Choroid plexus epithelial cell (primary cell): ENCODE measurements at places on chromosomes 12 and 14.

- DNase-seq: peak; percentile 13
These were observed 413.0 kb downstream of the CCDC91 start for GRCh38 chr12:28603239-28603638.

DNA sequence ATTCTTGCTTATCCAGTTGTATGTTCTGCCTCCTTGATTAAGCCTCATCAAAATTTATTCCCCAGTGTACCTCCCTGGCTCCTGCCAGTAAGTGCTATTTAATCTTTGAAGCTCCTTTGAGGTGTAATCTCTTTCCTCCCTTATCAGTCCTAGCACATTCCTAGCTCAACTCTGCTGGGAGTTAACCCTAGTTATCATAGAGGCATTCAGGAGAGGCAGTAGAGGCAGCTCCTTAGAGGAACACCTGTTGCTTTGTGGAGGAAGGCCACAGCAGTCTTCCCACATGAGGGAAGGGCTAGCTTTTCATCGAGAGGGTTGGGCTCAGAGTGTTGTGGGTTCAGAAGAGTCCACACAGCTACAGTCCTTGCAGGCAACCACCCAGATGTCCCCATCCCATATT lies 182.4 kb upstream of the ARID2 start:
- no peak for DNase-seq

DNA sequence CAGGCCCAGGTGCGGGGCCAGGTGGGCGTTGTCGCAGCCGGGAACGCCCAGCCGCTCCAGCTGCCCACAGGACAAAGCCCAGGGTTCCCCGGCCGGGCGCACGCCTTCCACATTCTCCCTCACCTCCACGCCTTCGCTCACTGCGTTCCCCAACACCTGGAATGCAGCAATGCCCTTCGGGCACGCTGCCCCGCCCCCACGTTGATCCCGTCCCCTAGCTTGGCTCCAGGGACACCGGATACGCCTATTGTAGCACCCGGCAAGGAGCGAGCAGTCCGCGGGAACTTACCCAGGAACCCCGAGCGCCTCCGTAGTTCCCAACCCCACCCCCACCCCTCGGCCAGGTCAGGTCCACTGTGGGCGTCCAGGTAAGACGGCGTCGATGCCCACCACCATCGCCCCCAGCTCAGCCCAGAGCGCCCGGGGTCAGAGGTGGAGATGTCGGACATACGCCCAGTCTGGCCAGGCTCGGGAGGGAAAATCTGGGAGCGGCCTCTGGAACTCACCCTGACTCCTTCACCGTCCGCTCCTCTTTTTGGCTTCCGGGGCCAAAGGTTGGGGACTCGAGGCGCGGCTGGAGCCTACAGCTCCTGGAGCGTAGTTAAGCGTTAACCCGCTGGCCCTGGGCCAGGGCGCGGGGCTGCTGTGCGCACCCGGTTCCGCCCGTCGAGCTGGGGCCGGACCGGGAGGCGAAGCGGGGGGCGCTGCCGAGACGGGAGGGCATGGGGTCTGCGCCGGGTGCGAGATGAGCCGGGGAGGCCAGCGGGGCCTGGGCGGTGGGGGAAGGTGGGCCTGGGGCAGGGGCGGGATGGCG lies 594 bp upstream of the CEP170B start:
- no peak for DNase-seq

DNA sequence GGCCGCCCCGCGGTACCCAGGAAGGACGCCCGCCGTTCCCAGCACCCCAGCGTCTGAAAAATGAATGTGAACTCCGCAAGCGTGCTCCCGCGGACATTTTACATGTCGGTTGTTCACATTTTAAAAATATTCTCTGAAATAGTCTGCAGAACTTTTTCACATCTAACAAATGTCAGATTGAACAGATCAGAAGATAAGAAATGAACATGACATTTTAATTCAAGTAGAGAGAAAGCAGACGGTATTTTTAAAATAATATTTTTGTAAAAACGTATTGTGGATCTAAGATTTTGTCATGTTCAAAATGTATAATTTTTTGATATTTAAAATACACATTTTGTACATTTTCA lies 101.8 kb upstream of the DIO3 start:
- no peak for DNase-seq

GRCh38 chr12:123760267-123760938 lies 1.7 kb upstream of the DNAH10 start:
- DNase-seq: no peak

DNA sequence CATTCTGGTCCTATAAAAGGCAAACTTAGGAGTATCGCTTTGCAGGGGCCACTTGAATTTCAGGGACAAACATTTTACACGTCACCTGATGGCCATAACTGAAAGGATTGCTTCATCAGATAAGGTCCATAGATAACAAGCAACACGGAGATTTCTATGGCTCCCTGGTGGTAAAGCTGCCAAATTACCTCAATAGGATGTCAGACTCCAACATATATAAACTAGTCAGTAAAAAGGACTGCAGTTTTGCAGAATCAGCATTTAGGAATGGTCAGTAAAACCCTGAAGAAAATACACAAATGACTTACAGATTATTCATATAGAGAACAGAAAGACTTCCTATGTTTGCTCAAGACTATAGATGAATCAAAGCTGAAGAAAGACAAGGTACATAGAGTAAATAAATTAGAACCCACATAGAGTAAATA lies 66.1 kb upstream of the GRIP1 start:
- DNase-seq: no peak

DNA sequence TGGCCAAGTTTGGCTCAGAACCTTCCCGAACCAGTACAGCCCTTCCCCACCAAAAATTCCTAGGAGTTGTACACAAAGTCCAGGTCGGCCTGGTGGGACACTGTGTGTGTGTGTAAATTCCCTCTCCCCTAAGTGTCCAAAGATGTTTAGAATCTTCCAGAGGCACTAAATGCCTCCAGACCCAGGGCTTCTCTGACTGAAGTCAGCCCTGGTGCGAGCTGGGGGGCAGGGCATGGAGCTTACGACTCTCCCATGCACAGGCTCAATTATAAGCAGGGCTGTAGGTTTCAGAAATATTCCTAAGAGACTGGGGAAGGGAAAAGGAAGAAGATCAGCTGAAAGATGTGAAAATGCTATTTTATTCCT lies 106.9 kb upstream of the ATF7IP start:
- DNase-seq: no peak

DNA sequence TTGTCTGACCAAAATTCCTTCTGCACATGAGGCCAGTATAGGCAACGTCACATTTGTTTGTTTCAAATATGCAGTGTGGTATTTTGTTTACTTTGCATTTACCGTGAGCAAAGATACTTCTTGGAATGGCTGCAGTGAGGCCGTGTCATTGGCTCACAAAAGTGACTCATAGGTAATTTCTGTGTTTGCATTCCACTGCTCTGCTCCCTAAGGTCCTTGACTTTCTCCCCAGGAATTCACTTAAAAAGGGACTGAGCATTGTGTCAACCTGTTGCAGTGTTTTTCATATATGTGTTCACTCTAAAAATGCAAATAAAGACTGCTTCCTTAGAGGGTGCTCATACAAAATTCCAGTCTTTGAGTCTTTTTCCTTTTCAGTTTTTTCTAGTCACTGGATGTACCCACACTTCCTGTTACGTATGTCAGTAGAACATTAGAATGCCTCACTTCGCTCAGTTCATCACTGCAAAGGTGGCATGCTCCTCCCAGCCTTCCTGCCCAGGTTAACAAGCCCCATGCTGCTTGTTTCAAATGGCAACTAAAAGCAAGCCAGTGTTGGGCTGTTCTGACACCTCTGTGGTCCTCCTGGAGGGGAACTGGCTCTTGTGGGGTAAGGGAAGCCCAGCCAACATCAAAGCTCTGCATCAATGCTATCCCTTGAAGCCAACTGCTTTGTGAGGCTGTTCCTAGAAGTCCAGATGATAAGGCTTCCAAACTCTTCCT lies 9.1 kb downstream of the C12orf76 start:
- DNase-seq: peak; percentile 94

DNA sequence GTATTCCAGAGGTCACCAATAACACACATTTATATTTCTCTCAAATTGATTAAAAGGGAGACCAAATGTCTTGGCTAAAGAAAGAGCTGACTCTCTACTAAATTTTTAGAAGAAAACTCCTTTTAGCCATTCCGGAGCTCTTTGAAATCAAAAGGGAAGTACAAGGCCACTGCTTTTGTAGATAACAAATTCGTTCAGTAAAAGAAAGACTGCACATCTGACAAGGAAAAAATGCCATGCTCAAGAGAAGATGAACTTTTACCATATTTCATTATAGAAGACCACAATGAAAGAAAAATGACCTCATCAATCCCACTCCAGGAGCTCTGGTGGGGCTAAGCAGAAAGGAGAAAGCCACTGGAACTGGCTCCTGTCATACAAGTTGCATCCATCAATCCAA lies 57.6 kb downstream of the SPTSSA start:
- no peak for DNase-seq

GRCh38 chr14:31435276-31435675 lies 14.9 kb upstream of the HEATR5A start:
- DNase-seq: peak; percentile 57

DNA sequence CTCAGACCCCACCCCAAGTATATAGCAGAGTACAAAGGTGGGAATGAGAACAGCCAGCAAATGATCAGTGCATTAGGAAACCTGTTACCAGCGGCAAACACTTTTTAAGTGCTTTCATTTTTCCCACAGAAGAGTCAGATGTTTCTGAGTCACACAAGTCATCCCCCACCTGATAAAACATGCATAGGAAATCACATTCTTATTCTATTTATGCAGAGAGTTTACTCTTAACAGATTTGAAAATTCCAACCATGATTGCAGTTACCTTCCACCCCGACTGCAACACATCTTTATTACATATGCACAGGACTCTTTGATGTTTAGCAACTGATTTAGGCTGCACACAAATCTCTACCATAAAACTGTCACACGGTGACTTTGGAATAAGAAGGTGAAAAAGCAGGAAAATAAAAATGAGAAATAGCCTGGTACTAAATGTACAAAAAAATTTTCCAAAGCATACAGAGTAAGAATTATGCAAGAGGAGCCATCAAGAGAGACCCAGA lies 236.4 kb downstream of the PAWR start:
- DNase-seq: peak; percentile 90

DNA sequence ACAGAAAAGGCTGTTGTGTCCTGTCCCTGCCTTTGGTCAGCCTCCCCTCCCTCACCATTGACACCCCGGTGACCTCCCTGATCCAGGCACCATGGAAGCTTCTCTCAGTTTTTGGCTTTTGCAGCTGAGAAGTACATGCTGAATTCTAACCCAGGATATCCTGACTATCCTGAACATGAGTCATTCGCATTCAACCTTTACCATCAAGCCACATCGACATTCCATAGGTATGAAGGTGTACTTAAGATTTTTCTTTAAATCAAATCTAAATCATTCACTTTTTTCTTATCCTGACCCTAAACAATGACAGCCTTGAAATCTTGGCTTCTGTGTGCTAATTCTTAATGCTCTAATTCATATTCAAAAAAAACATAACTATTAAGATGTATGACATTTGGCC lies 8.7 kb upstream of the KRT78 start:
- DNase-seq: no peak

DNA sequence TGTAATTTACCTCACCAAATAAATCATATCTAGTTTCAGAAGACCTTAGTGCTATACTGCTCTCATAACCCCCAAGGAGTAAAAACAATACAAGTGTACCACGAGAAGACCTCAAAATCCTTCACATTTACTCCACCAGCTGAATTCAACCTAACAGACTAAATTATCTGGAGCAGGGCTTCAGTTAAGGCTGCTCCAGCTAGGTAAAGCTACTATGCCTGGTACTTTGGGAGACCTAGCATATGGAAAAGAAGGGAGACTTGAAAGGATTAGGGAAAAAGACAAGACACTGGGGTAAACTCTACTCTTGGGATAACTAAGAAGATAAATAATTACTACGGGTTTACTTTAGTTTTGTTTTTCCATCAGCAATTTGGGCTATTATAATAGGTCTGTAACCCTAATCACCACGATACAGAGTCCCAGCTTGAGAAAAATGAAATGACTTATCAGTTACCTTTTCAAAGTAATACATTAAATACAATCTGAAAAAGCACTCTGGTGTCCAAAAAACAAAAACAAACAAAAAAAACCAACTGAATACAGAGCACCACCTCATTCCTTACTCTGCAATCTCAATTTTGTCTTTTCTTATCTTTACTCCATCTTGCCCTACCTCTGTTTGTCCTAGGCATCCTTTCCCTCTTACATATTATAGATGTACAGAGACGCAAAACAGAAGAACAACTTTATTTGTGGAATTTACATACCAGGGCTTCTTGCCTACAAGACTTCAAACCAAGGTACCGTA lies 2.1 kb downstream of the EML5 start:
- DNase-seq: no peak

- DNase-seq: peak; percentile 75
These were observed 2.9 kb downstream of the RDH12 start for GRCh38 chr14:67704484-67705089.

DNA sequence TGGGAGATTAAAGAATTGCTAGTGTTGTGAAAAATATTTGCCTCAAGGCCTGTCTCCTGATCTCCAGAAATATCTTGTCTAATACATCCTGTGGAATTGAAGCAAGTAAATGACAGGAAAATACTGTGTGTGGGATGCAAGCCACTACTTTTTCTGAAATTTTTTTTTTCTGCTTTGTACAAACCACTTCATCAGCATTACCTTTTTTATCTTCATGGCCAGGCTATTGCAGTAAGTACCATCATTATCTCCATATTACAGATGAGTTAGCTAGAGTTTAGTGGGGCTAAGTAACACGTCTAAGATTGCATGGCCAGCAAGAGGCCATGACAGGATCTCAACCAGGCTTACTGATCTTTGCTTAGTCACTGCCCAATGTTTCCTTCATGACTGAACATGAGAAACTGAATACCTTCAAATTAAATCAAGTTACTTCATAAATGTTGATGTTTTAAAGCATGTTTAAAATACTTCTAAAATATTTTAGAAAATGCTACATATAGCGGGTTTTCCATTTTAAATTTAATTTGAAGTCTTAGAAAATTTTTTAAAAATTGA lies 273.7 kb downstream of the SLC6A15 start:
- DNase-seq: peak; percentile 47

DNA sequence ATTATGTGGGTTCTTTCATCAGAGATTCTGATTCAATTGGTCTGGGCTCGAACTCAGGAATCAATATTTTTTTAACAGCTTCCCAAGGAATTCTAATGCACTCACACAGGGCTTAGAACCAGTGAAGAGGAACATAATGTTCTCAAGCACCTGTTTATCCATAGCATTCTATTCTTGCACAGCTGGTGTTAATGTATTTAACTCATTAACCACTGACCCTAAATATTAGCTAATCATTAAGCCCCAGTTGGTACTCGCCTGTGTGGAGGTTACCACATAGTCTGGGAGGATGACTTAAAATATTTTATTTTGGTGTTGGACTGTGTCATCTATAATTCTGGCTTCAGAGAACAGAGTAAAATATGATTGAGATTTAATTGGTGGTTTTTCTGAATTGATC lies 45.3 kb downstream of the LRP6 start:
- DNase-seq: no peak

GRCh38 chr12:103586132-103586531 lies 941 bp upstream of the STAB2 start:
- peak; percentile 21 for DNase-seq
